SK-N-SH (cell line): ENCODE measurements at places on chromosomes 16 and 17.

GRCh38 chr17:1179818-1180742, at the start of gene ABR:
Gene ABR, minus strand, starts transcription at chr17:1179981. Its CDS starts 254 bp downstream, at chr17:1179727.
- DNase-seq, result peak; percentile 91

DNA sequence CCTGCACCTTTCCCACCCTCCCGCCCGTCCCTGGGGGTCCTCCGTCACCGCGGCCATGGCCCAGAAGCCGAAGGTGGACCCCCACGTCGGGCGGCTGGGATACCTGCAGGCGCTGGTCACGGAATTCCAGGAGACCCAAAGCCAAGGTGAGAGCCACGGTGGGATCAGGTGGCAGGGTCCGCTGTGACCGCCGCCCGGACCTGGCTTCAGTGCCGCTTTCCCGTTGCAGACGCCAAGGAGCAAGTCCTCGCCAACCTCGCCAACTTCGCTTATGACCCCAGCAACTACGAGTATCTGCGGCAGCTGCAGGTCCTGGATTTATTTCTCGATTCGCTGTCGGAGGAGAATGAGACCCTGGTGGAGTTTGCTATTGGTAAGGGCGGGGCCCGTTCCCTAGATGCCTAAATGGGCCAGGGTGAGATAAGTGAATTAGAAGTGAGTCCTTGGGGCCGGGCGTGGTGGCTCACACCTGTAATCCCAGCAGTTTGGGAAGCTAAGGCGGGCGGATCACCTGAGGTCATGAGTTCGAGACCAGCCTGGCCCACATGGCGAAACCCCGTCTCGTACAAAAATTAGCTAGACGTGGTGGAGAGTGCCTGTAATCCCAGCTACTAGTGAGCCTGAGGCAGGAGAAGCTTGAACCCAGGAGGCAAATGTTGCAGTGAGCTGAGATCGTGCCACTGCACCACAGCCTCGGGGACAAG, 617 bp downstream of the ARMC7 start:
- DNase-seq, result no peak

DNA sequence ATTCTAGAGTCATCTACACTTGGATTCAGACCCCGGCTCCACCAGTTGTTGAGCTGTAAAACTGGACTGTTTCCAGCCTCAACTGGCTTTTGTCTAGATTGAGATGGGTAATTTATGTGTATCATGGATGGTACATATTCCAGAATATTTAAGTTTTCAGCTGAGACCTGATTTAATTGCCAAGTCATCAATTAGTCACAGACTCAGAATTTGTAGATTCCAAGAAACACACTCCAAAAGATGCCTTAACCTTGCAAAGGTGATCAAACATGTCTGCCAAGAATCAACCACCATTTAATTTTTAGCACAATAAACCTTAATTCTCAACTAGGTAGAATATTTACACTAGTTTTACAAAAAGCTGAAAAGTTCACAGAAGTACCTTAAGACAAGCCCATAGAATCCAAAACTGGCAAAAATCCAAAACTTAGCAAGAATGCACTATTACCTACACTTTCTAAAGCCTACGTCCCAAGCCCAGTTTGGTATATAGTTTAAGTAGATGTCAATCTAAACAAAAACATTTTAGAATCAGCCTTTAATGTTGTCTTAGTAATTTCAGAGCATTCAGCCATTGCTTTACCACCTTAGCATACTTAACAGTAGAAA, 17.7 kb downstream of the SIAH1 start:
- DNase-seq, result no peak

- DNase-seq, result peak; percentile 52
These were observed 7.9 kb downstream of the NAT9 start for GRCh38 chr17:74768069-74768762.

DNA sequence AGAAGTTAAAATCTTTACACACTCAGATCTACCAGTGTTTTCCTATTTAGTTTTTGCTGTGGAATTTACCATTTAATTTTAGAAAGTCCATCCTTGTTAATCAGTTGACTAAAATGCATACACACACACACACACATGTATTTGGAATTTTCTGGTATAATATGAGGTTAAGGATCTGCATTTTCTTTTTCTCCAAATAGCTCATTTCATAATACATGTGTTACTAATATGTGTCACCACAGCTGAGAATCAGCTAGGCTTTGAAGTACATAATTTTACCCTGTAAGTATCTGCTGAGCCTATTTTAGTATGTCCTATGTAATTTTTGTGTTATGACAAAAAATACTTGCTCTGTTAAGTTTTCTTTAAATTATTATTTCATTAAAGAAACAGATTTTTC, 143.2 kb downstream of the PHKB start:
- no peak for DNase-seq
